ENCODE measurements at places on chromosomes 7 and 10.

DNA sequence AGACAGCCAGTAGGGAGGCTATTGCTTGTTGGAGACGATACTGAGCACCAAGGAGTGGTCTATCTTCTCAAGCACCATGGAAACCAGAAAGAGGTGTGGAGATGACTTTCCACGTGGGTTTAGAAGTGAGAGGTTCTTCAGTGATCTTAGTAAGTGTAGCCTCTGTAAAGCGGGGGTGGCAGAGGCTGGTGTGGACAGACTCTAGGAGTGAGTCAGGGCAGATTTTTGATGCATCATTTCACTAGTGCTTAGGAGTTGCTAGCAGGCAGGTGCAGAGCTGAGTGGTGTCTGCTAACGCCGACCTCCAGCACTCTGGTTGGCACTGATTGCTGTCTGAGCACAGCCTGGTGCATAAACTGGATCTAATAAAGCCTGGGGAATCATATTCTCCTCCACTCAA is 78.4 kb upstream of the ADO start:
- DNase-seq, result no peak

DNA sequence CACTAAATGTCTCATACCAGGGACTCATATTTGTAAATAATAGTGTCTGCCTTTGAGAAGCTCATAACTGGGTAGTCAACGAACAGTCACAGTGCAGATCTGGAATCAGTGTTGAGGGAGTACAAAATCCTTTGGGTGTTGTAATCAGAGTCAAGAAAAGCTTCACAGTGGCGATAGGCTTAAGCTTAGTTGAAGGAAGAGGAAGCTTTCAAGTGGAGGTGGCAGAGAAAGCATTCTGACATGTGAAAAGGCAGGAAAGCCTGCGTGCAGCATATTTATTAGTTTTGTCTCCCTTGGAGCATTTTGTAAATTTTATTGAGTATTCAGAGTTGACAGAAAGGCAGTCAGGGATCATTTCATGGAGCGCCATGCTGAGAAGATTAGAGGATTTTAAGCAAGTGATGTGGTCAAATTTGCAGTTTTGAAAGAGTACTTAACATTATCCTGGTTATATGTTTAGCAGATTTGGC is 104.9 kb downstream of the ADK start:
- no peak for DNase-seq

- DNase-seq, result no peak
Observed at GRCh38 chr10:112433136-112433535, 13.6 kb downstream of the ZDHHC6 start.

DNA sequence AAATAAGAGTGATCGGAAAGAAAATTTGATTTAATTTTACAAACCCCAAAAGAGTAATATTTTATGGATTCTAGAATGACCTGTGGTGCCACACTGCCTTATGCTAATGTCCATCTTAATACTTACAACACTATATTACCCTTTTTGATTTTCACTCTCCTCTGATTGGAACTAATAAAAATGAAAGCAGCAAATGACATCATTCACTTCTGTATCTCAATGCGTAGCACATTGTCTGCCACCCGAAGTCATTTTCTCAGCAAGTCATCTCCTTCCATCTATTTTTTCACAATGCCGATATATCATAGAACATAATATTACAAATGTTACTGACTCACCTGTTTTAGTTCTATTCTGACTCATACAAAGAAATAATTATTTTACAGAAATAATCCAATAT is 127.5 kb upstream of the PCLO start:
- DNase-seq, result no peak

- no peak for DNase-seq
Observed at GRCh38 chr10:24115403-24115802, 93.5 kb upstream of the KIAA1217 start.

GRCh38 chr7:24434972-24435371 is 138.3 kb upstream of the PALS2 start:
- peak; percentile 68 for DNase-seq

DNA sequence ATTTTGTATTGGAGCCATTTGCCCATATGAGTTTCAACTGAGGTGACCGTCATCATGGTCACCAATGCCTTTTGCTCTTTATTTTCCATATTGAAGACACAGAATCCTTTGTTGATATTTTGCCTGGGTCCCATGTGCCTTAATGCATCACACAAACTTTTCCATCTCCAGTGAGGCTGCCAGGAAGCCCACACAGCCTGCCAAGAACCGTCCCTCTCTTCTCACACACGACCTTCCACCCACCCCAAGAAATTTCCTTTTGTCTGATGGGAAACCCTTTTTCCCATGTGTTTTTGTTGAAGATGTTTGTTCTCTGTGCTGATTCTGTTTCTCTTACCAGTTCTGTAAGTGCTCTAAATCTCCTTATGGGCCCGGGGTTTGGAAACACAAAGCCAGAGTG is 168.9 kb downstream of the CSTF2T start:
- DNase-seq, result no peak

- DNase-seq, result no peak
Observed at GRCh38 chr7:112154690-112155089, 51.5 kb downstream of the DOCK4 start.

GRCh38 chr7:147436718-147437117 is 1153.8 kb upstream of the C7orf33 start:
- no peak for DNase-seq

- DNase-seq, result no peak
Observed at GRCh38 chr10:6706725-6707124, 126.6 kb upstream of the PRKCQ start.

DNA sequence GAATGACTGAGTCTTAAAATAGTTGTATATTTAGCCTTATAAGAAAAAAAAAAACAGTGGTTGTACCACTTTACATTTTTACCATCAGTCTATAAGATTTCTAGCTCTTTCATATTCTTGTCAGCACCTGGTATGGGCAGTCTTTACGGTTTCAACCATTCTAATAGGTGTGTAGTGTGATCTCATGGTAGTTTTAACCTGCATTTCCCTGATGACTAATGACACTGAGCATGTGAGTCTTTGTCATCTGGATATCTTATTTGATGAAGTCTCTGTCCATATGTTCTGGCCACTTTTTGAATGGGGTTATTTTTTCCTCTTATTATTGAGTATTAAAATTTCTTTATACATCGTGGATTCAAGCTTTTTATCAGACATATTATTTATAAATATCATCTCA is 365.3 kb upstream of the IGFBP3 start:
- DNase-seq, result no peak

- no peak for DNase-seq
Observed at GRCh38 chr10:111085690-111086353, 9.0 kb downstream of the ADRA2A start.

GRCh38 chr7:112202816-112203215 is 3.4 kb downstream of the DOCK4 start:
- peak; percentile 50 for DNase-seq

DNA sequence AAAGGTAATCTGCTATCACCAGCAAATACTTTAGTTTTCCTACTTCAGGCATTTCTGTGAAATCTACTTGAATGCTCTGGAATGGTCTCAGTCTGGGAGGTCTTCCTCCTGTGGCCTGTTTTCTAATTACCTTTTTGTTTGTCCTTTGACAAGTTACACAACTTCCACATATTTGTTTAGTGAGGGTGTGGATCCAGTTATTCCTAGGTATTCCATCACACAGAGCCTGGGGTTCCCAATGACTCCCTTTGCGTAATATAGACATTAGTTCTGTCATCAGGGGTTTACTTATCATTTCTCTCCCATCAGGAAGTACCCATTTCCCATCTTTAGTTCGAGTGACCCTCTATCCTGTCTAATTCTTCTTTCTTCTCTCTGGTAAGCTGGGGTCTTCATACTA is 28.1 kb upstream of the ELOVL3 start:
- no peak for DNase-seq

DNA sequence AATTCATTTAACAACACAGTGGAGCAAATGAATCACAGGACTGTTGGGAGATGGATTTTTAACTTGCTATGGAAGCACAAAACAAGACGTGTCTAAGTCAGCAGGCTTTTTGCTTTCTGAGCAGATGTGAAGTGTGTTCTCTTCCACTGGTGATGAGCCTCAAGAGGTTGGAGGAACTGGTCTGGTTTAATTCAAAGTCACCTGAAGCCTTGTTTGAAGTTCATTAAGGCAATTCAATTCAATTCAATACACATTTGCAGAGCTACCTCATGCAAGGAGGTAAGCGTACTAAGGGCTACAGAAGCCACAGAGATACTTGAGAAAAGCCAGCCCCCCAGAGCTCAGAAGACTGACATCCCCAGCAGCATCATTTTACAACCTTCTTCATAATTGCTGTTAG is 68.4 kb upstream of the PALS2 start:
- no peak for DNase-seq

- no peak for DNase-seq
Observed at GRCh38 chr7:1310936-1311335, 78.3 kb downstream of the UNCX start.

- no peak for DNase-seq
Observed at GRCh38 chr10:78952686-78953085, 116.1 kb upstream of the ZMIZ1 start.

DNA sequence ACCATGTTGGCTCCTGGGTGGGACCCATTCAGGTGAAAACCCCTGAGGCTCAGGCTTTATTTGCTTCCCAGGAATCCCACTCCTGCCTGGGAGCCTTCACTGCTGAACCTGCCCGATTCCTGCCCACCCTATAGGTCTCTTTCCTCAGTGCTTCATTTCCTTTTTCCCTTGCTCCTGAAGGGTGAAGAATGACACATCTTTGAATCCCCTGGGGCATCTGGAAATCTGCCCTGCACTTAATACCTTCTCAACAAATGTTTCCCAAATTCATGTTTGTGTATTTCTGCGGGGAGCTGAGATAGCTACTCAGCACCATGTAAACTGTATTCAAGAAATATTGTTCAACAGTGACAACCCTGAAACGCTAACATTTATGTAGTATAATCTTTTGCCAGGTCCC is 10.3 kb upstream of the PCBD1 start:
- DNase-seq, result no peak

- DNase-seq, result no peak
Observed at GRCh38 chr7:32070051-32070405, 179 bp downstream of the PDE1C start.

DNA sequence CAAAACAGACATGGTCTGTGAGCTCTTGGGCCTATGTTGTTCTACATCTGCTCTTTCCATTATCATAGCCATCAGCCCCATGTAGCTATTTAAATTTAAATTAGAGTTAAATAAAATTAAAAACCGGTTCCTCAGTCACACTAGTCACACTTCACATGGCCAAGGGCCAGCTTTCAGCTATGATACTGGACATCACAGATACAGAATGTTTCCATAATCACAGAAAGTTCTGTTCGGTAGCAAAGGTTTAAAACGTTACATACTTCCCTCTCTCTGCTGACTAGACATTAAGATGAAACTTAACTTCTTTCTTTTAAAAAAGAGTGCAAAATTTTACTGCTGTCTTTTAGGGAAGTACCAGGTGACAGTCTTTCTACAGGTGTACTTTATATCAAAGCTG is 43.0 kb downstream of the SRPK2 start:
- no peak for DNase-seq

- DNase-seq, result peak; percentile 65
Observed at GRCh38 chr7:29146888-29147609, 712 bp upstream of the CPVL start.

- no peak for DNase-seq
Observed at GRCh38 chr7:155352076-155352752, 54.5 kb downstream of the INSIG1 start.

DNA sequence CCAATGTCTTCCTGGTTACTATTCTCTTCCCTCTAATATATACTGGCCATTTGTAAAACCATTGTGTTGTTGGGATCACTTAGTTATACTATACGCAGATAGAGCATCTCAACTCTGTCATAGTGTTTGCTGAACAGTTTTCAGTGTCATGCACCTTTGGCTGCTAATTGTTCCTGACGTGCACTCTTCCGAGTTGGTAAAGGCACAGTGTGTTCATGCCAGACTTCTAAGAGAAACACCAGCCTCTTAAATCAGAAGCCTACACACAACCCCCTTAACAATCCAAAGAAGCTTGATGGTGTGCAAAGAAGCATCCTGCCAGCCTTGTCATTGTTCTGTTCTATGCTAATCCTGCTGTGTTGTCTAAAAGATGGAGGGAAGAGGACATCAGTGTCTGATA is 131.1 kb downstream of the MAPK8 start:
- DNase-seq, result peak; percentile 46

DNA sequence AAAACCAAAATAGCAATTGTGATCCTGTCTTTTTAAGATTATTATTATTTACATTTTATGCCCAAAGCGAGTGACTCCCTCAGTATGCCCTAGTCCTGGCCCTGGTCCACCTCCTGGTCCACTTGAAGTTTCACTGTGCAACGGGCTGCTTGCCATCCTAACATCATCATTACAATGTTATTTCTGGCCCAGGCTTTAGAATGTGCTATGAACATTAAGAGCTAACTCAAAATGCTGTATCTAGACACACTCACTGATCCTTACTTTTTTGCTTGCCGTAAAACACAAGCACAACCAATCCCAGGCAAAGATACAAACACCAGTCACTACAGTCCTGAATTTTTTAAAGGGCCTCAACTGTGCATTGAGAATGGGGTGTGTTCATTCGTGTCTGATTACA is 38.4 kb downstream of the RHOBTB1 start:
- DNase-seq, result no peak

- no peak for DNase-seq
Observed at GRCh38 chr7:120941064-120941463, 9.5 kb upstream of the ING3 start.

- DNase-seq, result no peak
Observed at GRCh38 chr10:123897146-123897545, 5.5 kb upstream of the CPXM2 start.

- DNase-seq, result no peak
Observed at GRCh38 chr7:157446322-157446721, 109.5 kb downstream of the DNAJB6 start.

DNA sequence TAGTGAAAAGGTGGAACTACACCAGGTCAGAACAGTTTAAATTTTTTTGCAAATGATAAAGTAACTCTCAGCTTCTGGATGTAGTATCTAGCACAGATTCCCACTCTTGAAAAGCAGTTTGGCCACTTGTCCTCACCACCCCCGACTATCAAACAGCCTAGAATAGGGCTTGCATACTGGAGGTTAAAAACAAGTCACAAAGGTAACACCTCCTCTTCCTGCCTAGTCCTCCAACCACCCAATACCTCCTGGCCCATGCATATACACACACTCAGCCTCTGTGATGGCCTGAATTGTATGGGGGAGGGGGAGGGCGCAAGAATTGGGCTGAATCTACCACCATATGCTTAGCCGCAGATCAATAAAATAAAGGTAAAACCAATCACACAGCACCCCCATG is 5.7 kb downstream of the SKAP2 start:
- DNase-seq, result no peak

- DNase-seq, result no peak
Observed at GRCh38 chr7:7257899-7258692, 75.8 kb downstream of the C1GALT1 start.
